ENCODE measurements at places on chromosomes 5 and 9.

GRCh38 chr5:89471115-89471514 is 588.1 kb upstream of the MEF2C start:
- no peak for DNase-seq

- DNase-seq: no peak
These were observed 566.6 kb downstream of the ZNF608 start for GRCh38 chr5:124179819-124180218.

DNA sequence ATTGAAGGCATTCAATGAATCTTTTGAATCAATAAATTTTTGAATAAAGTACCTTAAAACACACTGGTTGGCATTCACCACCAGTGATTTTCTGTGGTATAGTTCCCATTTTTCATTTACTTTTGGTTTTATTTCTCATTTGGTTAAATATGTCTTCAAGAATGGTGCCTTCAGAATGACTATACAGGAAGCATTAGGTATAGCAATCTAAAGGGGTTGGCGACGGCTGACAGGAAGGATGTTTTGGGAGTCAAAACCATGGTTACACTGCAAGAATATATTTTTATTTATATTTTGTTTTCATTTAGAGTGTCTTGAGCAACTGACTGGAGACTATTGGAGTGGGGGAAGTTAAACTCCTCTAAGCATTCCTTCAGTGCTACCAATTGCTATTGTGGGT is 235.7 kb downstream of the HTR1A start:
- DNase-seq: no peak

DNA sequence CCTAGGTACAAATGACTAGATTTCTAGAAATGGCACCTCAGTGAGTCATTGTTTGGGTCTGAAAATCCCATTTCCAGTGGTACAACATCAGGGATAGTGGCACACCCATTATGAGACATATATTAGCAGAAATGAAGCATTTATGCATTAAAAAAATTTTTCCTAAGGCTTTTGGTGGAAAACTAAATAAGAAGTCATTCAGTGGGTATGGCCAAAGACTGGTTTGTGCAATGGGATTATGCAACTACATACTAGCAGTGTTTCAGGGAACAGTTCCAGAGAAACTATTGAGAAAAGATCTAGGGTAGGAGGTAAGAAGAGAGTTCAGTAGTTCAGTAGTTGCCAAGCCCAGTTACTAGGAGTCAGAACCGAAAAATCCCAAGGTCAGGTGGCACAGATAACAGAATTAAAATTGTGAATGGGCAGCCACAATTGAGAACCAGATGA is 106.5 kb upstream of the HAPLN1 start:
- no peak for DNase-seq

GRCh38 chr9:107480386-107480789 is 9.2 kb downstream of the KLF4 start:
- DNase-seq: no peak

DNA sequence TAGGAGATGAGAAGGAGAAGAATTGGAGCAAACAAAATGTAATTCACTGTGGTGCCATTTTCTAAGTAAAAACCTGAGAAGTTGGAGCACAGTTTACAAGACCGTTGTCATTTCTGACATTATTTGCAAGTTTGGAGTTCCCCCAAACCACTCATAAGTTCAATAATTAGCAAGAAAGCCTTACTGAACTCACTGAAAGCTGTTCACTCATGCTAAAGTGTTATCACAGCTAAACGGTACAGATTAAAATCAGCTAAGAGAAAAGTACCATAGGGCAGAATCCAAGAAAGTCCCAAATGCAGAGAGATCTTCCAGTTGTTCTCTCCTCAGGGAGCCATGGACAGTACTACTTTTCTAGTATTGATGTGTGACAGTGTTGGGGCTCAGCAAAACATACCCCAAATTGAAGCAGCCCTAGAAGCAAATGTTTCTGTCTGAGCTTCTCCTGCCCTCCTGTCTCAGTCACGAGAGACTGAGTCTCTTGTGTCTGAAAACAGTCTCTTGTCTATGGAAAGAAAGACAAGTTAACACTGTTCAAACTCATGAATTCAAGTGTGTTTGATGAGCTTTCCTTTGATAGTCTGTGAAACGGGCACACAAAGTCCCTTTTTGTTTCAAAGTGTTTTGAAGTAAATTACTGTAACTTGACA is 221.2 kb downstream of the GABRG2 start:
- no peak for DNase-seq

GRCh38 chr9:113482991-113483675 is 19.6 kb downstream of the RGS3 start:
- DNase-seq: no peak

DNA sequence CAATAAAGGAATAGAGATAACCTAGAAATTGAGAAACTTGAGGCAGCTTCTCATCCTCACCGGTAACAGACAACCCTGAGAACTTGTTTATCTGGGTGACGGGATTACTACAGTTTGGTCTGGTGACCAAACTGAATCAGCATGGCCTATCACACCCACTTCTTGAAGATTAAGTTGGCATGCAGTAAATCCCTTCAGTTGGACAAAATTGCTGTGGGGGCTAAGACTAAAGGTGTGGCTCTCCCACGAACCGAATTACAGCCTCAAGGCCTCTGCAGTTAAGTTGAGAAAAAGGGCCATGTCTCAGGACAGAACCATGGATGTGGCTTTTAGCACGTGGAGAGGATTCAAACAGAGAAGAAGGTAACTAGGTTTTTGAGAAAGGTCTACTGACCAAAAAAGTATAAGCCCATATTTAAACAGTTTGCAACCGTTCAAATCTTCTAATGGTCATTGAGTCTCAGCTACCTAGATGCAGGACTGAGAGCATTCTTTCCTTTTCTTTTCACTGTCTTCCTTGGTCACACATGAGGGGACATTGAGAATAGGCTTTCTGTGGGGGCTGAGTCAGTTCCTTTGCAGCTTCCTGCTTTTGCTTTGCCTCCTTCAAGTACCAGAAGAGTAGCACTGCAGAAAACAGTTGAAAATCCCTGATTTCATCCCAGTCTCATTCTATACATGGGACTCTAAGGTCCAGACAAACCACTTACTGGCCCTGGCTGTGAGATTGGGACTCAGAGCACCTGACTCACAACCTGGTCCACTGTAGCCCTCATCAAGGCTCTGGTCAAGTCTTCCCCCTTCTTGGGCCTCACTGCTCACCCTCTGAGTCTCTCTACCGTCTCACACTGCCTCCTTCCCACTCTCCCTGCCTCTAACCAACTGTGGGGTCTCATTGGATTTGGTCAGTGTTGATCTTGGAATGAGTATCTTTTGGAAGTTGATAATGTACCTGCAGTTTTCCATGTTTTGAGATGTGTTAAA is 30.9 kb downstream of the PDE6A start:
- DNase-seq: no peak

GRCh38 chr5:78797936-78798672 is 149.5 kb upstream of the LHFPL2 start:
- DNase-seq: no peak

DNA sequence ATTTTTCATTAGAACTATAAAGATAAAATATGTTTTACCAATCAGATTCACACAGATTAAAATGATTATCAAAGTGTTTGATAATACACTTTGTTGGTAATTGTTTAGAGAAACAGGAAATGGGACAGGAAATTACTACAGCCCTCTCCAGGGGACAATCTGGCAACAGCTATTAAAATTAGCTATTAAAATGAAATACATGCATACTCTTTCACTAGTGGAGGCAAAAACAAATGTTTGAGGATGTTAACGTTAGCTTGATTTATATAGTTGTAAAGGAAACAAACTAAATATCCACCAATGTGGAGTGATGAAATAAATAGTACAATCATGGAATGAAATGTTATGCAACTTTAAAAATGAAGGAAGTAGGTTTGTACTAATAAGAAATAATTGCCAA is 53.7 kb downstream of the TARS1 start:
- no peak for DNase-seq

DNA sequence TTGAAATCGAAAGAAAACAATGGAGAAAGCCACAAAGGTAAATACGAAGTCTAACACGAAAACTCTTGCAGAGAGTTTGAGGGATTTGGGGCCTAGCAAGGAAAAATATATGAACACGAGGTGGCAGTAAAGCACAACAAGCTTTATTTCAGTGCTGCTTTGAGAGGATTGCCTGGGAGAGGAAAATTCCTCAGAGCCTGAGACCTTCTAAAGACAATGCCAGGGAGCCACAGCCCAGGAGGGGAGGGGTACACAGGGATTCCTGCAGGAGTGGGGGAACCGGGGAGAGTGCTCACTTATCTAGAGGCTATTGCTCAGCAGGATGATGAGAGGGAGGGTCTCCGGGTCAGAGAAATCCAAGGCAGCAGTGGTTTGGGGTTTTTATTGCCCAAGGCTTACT is 134.9 kb upstream of the ADCY2 start:
- no peak for DNase-seq

GRCh38 chr9:121742923-121743322 is 91.5 kb downstream of the DAB2IP start:
- DNase-seq: no peak

DNA sequence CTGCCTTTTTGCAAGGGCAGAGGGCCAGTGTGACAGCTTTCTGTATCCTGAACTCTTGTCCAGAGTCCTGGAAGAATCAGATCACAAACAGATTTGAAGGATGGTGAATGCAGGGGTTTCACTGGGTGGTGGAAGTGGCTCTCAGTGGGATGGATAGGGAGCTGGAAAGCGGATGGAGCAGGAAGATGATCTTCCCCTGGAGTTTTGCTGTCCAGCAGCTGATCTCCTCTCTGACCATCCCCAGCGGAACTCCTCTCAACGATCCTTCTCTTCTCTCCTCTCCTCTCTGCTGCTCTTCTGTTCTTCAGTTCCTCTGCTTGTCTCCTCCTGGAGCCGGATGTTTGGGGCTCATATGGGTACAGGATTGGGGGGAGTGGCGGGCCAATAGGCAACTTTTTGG is 108.3 kb upstream of the HMHB1 start:
- DNase-seq: no peak

GRCh38 chr9:93578844-93579243 is 2.5 kb downstream of the PHF2 start:
- DNase-seq: no peak

- DNase-seq: no peak
These were observed 78.9 kb upstream of the RPS23 start for GRCh38 chr5:82356808-82357671.

DNA sequence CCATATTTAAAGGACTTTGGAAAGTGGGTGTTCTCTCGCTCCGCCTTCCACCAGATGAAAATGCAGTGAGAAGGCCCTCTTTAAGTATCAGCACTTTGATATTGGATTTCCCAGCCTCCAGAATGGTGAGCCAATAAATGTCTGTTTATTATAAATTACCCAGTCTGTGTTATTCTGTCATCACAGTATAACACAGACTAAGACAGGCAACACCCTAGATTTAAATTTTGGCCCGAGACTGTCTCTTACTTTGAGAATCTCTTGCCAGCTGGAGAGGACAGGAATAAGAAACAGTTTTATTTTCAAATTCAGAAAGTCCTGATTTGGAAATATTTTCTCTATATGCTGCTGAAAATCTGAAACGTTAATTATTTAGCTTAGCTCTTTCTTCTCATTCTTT is 21.5 kb downstream of the FAM151B start:
- DNase-seq: no peak

DNA sequence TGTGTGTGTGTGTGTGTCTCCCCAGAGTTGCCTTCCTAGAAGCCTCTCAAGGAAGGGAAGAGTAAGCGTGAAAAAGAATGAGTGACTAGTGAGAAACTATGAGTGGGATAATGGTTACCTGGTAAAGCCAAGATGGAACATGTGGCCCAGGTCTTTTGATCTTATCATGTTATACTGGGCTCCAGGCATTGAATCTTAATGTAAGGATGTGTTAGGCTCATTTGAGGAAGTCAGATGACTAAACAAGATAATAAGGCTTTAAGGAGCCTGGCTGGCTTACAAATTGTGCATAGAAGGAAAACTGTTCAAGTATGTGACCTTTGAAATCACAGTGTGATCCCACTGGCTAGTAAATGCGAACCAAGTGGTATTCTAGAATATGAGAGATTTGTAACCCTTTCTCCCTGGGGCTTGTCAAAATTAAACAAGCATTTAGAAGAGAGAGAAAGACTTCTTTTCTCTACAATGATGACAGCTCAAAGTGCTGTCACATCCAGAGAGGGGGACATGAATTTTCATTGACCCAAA is 29.9 kb upstream of the HMHB1 start:
- DNase-seq: no peak

- DNase-seq: peak; percentile 28
These were observed 110.8 kb downstream of the SMARCA2 start for GRCh38 chr9:2125906-2126305.

DNA sequence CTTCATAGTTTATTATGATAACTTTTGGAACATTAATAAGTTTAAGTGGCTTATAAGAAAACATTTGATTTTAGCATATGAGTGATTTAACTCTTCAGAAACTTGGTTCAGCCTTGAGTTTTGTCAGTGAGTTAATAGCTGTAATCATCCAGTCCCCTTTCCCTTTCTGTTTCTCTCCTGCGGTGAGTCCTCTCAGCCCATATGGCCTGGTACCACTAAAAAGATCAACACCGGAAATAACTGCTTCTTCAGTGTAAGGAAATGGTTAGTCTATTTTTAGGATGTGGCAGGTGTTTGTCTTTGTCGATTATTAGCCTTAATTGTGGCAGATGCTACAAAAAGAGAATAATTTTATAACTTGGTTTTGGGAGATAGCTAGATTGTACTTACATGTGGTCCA is 120.2 kb upstream of the GRHPR start:
- DNase-seq: no peak

- DNase-seq: no peak
These were observed 5.0 kb upstream of the SLC34A1 start for GRCh38 chr5:177378884-177379883.

GRCh38 chr5:6755519-6755918 is 42.3 kb downstream of the TENT4A start:
- no peak for DNase-seq

GRCh38 chr5:106862450-106863193 is 808.1 kb downstream of the EFNA5 start:
- DNase-seq: no peak

- DNase-seq: no peak
These were observed 84.2 kb downstream of the GIN1 start for GRCh38 chr5:103035701-103036100.

All from hippocampal formation (tissue), 2 donors.